ENCODE measurements at places on chromosomes 2 and 18. TPM values are rescaled to one million over a fixed set of nuclear protein-coding genes. Genes with fewer than 3 reads are reported as not detected.

The SLC5A7 gene
- total RNA-seq, result not detected

The GREB1 gene
- total RNA-seq, result 0.52 TPM

The DUSP19 gene
- 2.9 TPM for total RNA-seq

DNA sequence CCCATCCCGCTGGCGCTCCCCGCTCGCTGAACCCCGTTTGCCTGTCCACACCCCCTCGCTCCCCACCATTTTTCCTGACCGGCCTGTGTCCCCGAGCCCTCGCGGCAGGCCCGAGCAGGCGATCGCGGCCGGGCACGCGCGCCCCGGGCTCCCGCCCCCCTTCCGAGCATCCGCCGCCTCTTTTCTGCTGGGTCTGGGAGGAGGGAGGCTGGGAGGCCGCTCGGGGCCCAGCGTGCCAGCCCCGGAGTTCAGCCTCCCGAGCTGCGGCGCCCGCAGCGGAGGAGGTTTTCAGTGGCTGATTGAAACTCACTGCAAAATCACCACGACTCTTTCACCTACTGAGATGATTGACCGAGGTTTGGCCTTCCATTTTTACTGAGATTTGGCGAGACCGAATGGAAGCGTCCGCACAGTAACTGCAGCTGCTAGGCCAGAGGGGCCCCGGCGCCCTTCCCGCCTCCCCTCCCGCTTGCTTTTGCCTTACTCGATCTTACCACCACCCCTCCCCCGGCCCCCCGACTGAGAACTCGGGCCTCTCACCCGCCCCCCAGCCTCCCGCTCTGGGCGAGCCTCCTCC is 4.8 kb downstream of the SOX11 start:
- DNase-seq, result no peak
- peaks cover 87% of the 10 kb centered on the region for H3K27me3 ChIP-seq
- H3K27ac ChIP-seq, result no peak overlapping the region
- peaks cover 2% of the 10 kb centered on the region for H3K4me1 ChIP-seq
- H3K36me3 ChIP-seq, result no peaks in the 10 kb centered on the region

GRCh38 chr18:6589923-6590322 is 139.6 kb upstream of the ARHGAP28 start:
- H3K4me3 ChIP-seq, result no peak overlapping the region
- H3K4me1 ChIP-seq, result no peaks in the 10 kb centered on the region
- H3K36me3 ChIP-seq, result no peaks in the 10 kb centered on the region
- no peaks in the 10 kb centered on the region for H3K27me3 ChIP-seq

- no peaks in the 10 kb centered on the region for H3K36me3 ChIP-seq
- H3K27ac ChIP-seq, result no peak overlapping the region
- peaks cover 19% of the 10 kb centered on the region for H3K4me1 ChIP-seq
- no peak overlapping the region for H3K4me3 ChIP-seq
- no peaks in the 10 kb centered on the region for H3K27me3 ChIP-seq
- DNase-seq, result no peak
These were observed 41.3 kb upstream of the MRPL33 start for GRCh38 chr2:27730261-27730662.

DNA sequence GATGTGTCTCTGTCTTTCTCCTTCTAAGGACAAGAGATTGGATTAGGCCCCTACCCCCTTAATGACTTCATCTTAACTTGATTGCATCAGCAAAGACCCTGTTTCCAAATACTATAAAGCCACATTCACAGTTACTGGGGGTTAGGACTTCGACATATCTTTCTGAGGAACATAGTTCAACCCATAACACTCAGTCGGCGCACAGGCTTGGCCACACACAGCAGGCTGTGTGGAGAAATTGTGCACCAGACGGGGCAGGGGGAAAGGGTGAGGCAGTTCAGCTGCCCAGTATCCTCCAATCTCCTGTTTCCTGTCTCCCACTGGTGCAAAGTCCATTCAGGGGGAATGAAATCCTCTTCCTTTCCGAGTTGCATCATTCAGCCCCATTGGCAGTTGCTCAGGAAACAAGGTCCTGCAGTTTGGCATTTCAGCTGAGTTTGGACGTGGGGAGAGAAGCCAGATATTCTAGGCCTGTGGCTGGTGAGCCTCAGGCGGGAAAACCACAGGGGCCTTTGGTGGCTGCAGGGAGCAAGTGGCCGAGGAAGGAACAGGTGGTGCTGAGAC is 9.4 kb upstream of the RAPGEF4 start:
- H3K4me3 ChIP-seq, result no peak overlapping the region
- no peaks in the 10 kb centered on the region for H3K36me3 ChIP-seq

DNA sequence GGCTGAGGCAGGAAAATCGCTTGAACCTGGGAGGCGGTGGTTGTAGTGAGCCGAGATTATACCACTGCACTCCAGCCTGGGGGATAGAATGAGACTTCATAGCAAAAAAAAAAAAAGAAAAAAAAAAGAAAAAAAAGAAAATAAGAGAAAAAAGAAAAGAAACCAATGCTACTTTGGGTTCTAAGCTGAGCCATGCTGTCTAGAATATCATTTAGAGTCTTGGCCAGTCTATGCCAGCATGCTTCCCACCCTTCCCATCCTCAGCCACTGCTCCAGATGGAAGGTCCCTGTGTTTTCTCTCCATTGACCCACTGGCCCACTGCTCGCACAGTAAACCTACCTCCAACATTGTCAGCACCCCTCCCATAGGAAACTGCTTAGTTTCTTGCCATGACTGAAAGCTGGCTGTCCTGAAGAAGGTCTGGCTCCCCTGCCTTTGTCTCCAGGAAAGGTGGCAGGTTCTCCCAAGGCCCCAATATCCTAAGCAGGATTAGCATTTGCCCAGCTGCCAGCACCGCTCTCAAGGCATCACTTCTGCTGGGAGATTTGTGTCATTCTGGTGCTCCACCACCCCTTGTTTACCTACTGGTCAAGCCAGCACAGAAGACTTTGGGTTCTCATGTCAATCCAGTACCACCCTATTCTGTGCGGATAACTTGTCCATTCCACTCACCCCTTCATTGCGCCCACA is 47.3 kb upstream of the PAPOLG start:
- H3K27ac ChIP-seq, result no peak overlapping the region
- no peaks in the 10 kb centered on the region for H3K4me1 ChIP-seq
- H3K4me3 ChIP-seq, result no peak overlapping the region

DNA sequence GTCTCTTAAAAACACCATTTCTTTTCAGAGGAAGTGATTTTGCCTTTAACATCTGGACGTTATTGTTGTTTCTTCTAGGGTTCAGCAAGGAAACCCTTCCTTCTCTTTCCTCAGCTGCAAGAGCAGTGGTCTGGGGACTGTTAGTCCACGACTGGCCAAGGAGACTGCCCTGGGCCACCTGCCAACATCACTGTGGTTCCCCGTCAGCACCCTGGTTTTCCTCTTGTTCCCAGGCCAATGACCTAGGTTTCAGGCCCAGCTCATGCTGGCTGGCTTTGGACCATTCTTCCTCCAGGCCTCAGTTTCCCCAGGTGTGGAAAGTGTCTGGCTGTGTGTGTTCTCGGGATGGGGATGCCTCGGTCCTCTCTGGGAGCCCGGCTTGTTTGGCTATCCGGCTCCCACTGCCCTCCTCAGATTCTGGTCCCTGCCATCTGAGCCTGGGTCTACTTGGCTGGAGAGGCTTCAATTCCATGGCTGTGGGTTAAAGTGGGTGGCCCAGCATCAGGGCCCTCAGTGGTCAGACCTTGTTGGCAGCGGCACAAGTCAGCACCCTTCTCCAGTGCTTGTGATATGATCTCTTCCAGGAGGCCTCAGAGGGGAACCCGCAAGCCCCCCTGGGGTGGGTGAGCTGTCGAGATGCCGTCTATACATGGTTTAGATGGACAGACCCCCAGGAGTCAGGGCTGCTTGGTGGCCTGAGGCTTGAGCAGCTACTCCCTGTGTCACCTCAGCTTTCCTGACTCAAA is 234.3 kb upstream of the HS6ST1 start:
- H3K36me3 ChIP-seq, result no peaks in the 10 kb centered on the region
- no peak overlapping the region for H3K27ac ChIP-seq
- H3K4me3 ChIP-seq, result no peak overlapping the region
- H3K27me3 ChIP-seq, result no peaks in the 10 kb centered on the region
- DNase-seq, result no peak
- no peaks in the 10 kb centered on the region for H3K4me1 ChIP-seq

- H3K4me1 ChIP-seq, result no peaks in the 10 kb centered on the region
- no peak overlapping the region for H3K4me3 ChIP-seq
- peaks cover 10% of the 10 kb centered on the region for H3K27me3 ChIP-seq
- no peak for DNase-seq
These were observed 61.5 kb upstream of the NEDD4L start for GRCh38 chr18:57982372-57983021.

- no peak overlapping the region for H3K27ac ChIP-seq
- peaks cover 4% of the 10 kb centered on the region for H3K4me1 ChIP-seq
- no peak for DNase-seq
- H3K4me3 ChIP-seq, result no peak overlapping the region
- no peaks in the 10 kb centered on the region for H3K27me3 ChIP-seq
These were observed 1348.0 kb upstream of the TMEFF2 start for GRCh38 chr2:193542762-193543161.

DNA sequence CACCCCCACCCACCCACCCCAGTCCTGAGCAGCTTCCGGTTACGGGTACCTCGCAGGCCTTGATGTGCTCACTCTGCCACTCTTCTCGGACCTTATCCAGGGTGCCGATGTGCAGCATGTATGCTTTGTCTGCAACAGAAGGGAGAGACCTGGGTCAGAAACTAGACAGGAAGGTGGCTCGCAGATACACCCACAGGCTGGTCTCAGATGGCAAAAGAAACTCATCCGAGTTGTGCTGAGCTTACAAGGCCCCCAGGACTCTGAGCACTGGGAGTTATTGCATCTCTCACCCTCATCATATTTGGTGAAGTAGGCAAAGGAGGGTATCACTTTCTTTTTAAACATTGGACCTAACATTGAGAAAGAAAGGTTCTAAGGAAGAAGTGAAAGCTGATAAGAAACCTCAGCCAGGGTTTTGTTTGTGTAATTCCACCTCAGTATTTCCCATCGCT is 30.6 kb upstream of the EPG5 start:
- peaks cover 63% of the 10 kb centered on the region for H3K36me3 ChIP-seq
- peak; percentile 34 for DNase-seq
- peak overlapping the region; percentile 90 for H3K27ac ChIP-seq
- H3K27me3 ChIP-seq, result no peaks in the 10 kb centered on the region

DNA sequence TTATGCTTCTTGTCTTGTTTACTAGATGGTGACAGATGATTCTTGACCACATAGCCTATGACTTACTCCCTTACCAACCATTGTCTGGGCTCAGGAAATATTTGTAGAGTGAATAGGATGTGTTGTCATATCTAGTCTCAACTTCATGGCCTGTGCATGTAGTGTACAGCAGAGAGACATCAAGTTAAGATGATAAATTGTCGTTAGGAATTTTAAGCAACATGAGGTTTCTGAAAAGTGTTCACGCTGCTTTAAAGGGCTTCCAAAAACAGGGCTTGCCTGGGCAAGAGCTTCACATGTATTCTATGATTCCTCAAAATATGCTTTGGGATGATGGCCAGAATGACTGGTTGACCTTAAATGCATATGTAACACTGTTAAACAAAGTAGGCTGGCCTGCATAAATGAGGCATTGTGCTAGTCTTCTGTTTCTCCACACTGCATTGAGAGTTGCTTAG is 424.0 kb downstream of the RND3 start:
- H3K4me1 ChIP-seq, result no peaks in the 10 kb centered on the region
- H3K36me3 ChIP-seq, result no peaks in the 10 kb centered on the region
- H3K27ac ChIP-seq, result no peak overlapping the region
- no peak overlapping the region for H3K4me3 ChIP-seq
